ENCODE measurements at places on chromosomes 1 and 21.

- DNase-seq = no peak
Measured at GRCh38 chr1:100943533-100943932, 47.6 kb downstream of the SLC30A7 start.

DNA sequence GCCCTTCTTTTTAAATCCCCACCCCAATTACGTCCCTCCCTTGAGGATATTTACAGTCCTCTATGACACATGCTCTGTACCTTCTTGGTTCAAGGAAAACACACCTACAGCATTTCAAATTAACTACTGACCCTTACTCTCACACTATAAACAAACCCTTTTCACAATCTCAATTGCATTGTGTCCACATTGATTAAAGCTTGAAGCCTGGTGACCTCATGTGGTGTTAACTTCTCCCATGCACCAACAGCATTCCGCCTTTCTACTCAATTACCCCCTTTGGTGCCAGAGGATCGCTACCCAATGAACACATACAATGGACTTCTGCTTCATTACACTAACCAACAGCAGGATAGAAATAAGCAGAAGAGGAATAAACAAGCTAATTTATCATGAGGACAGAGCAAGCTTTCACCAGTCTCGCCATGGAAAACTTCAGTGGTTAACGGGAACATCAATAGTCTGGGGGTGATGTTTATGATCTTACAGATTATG, 15.2 kb downstream of the WLS start:
- no peak for DNase-seq

DNA sequence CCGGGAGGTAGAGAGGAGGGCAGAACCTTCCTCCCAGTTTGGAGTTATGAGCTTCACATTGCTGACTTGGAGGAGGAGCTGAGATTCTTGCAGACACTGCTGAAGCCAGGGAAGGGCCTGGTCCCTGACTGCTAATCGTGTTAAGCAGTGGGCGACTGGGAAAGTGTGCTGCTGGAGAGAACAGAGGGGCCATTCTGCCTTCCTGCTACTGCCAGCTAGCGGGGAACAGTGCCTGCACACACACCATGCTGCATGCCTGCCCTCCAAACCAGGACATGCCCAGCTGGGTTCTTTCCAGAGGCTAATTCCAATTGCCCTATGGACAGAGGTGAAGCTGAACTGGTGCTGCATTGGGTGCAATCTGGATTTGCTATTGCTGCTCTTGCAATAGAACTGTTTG, 281.4 kb downstream of the AJAP1 start:
- no peak for DNase-seq

DNA sequence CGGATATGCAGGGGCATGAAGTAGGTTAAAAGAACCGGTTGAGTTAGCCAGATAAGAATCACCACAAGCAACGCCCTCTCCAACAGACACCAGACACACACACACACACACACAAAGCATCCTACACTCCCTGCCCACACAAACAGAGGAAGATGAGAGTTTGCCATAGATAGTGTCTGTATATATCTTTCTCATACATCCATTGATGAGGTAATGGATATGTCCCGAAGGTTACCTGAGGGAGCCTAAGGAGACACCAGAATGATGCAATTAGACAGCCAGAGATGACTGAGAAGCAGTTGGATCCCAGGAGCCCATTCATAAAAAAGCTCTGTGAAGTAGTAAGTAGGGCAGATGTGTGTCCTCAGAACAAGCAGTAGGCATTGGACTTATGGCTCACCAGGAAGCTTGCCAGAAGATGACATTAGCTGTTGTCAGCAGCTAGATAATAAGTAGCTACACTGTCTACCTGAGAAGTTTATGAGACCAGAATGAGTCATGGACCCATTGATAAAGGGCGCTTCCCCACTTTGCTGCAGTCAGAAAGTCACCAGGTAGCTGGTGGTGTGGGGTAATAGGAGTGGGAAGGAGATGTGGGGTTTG, 247.0 kb downstream of the KCNT2 start:
- DNase-seq = no peak

- DNase-seq = no peak
Measured at GRCh38 chr1:110002695-110003094, 18.1 kb downstream of the AHCYL1 start.

- no peak for DNase-seq
Measured at GRCh38 chr1:244502630-244503029, 41.6 kb downstream of the CATSPERE start.

DNA sequence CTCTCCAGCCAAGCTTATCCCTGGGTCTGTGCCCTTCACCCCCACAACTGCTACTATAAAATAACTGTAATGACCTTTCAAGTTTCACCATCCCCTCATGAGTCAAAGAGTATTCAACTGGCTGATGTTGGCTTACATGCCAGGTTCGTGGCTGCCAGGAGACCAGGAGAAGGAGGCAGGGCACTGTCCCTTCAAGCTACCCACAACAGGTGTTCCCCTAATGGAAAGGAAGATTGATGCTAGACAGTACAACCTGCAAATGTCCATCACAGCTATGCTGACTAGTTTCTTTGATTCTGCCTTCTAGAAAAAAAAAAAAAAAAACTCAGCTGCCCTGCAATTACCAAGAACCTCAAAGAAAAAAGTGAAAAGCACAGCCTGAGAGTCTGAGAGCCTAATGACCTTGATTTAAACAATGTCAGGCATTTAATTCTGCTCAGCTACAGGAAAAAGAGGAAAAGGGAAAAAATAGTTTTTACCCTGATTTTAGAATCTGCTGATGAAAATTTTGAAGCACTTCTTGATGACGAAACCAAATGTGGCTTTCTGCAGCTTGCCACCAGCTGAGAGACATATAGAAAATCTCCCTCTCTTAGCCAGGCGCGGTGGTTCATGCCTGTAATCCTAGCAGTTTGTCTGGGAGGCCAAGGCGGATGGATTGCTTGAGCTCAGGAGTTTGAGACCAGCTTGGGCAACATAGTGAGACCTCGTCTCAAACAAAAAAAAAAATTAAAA, 82.7 kb upstream of the ROR1 start:
- DNase-seq = no peak

DNA sequence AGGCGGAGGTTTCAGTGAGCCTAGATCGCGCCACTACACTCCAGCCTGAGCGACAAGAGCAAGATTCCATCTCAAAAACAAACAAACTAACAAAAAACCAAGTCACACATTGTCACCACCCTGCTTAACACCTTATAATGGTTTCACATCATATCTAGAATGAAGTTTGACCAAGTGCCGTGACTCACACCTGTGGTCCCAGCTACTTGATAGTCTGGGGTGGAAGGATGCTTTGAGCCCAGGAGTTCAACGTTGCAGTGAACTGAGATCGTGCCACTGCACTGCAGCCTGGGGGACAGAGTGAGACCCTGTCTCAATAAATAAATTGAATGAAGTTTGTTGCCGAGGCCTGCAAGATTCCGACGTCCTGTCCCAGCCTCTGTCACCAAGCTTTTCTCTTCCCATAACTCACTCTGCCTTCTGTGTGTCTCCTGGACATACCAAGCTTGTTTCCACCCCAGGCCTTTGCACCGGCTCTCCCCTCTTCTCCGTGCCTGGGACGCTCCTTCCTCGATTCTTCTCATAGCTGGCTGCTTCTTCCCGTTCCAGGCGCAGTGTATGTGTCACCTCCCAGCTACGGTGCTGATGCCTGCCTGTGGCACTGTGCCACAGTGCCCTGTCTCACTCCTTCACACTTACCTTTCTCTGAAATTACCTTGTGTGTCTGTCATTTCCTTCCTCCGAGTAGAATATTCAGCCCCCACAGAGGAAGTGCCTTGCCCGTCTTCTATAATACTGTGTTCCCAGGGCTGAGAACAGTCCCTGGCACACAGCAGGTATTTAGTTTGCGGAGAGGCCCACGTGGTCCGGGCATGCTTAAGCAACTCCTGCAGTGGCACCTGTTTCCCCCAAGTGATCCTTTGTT, 3.8 kb upstream of the SELENON start:
- no peak for DNase-seq

DNA sequence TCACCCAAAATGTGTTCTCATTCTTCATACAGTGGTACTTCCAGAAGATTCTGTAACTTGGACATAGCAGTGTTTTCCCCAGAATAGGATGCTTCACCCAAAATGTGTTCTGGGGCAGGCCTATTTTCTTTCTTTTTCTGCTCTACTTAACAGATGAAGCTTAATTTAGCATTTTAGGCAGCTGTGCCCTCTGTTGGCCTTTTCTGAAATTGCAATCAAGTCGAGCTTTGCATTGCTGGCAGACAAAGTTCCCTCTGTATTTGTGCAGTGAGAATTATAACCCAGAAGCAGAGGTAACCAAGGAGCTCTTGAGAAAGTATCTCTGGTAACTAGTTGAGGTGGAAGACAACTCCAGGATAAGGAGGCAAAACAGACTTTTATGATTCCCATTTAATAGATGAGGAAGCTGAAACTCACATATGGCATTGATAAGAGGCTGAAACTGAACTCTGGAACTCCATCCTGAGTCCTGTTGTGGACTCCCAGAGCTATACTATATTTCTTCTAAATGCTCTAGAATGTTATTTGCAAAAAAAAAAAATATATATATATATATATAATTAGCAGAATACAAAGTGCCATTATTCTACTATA, 50.3 kb upstream of the L1TD1 start:
- DNase-seq = peak; percentile 27

DNA sequence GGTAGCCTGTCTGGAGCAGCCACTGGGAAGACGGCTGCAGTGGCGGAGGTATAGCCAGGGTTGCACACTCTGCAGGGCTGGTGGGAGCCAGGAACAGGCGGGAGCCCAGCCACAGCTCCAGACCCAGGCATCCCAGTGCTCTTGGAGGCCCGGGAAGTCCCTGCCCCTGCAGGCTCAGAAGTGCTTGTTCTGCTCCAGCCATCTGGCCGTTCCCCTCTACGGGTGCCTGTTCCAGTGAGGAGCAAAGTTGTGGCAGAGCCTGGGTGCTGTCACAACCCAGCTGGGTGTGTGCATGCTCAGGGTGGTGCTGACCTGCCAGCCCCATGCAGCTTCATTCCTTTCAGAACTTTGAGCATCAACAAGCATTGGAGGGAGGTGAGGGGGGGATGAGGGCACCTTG, 31.7 kb upstream of the BACE2 start:
- DNase-seq = no peak

DNA sequence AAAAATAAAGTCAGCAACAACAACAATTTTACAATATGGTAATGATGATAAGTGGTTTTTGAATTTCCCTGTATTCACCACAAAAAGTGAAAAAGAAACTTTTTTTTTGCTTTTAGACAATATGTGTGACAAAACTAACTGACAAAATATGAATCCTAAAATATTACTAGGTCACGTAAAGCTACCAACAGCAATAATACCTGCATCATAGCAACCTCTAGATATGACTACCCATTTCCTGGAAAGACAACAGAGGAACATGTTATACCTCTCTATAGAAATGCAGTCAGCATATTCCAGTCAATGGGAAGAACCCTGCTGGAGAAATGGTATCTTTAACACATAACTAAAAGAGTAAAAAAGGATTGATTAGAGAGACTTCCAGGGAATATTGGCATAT, 73.7 kb downstream of the PDE4B start:
- no peak for DNase-seq

DNA sequence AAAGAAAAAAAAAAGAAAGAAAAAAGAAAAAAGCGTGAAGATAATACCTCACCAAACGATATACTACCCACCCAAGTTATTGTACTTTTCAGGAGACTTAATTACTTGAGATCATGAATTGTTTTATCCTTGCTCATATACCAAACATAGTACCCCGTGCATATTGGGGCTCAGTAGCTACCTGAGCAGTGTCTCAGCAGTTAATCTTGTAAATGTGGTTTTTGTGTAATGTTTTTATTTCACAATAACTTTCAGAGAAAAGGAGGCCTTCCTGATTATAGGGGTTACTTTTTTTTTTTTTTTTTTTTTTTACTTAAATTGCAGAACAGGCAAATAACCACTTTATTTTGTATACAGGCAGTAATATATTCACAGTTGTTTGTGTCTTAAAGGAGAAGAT, 80.3 kb downstream of the OSBPL9 start:
- DNase-seq = no peak

GRCh38 chr1:82830690-82831380, 1030.1 kb downstream of the ADGRL2 start:
- DNase-seq = no peak

- DNase-seq = no peak
Measured at GRCh38 chr1:150551051-150551783, 2.0 kb downstream of the ADAMTSL4 start.
